Activated CD4-positive, CD25-positive, alpha-beta regulatory T cell (primary cell): ENCODE measurements at places on chromosomes 1 and 21.

- DNase-seq, result no peak
Observed at GRCh38 chr1:241600496-241600901, 39.7 kb downstream of the CHML start.

DNA sequence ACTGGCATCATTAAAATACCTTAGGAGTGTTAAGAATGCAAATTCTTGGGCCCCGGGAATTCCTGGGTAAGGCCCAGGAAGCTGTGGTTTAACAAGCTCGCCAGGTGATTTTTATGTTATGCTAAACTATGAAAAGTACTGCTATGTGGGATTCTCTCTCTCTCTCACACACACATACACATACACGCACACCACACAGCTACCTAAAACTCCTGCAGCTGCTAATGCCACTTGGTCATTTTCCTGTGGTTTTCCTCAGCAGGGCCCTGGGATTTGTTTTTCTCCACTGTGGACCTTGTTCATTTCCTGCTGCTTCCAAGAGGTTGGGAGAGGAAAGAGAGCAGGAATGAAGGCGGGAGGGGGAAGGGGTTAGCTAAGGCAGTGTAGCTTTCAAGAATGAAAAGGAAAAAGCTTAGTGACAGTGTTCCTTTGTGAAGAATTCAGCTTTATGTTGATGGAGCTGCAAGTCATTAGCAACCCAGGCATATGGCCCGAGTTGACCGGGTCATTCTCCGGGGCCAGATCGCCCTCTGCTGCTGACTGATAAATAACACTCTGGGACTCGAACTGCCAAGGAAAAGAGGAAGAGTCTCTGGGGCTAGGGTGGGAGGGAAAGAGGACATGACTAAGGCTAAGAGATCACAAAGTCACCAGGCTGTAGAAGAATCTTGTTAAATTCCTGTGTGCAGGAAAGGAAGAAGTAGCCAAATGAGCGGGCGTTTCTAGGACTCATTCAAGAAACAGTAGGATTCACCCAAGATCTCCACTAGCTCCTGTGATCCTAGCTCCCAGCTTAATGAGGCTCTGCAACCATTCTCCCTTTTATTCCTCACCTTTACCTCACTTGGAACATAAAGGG lies 30.5 kb upstream of the LRIG2 start:
- DNase-seq, result no peak

DNA sequence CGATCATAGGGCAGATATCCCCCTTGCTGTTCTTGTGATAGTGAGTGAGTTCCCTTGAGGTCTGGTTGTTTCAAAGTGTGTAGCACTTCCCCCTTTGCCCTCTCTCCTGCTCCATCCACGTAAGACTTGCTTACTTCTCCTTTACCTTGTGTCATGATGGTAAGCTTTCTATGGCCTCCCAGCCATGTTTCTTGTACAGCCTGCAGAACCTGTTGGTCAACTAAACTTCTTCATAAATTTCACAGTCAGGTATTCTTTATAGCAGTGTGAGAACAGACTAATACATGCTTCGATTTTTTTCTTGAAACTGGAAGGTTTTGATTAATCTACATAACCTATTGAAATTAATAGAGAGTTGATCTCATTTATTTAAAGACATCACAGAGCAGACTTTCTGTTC lies 302.5 kb upstream of the PBX1 start:
- DNase-seq, result no peak

- no peak for DNase-seq
Observed at GRCh38 chr1:150484861-150485260, 2.4 kb upstream of the TARS2 start.

GRCh38 chr1:231357831-231358354 lies 19.8 kb downstream of the SPRTN start:
- no peak for DNase-seq

GRCh38 chr1:21308847-21309652 lies 18.8 kb upstream of the ECE1 start:
- DNase-seq, result no peak

- DNase-seq, result no peak
Observed at GRCh38 chr1:203360547-203361185, 9.7 kb upstream of the FMOD start.

DNA sequence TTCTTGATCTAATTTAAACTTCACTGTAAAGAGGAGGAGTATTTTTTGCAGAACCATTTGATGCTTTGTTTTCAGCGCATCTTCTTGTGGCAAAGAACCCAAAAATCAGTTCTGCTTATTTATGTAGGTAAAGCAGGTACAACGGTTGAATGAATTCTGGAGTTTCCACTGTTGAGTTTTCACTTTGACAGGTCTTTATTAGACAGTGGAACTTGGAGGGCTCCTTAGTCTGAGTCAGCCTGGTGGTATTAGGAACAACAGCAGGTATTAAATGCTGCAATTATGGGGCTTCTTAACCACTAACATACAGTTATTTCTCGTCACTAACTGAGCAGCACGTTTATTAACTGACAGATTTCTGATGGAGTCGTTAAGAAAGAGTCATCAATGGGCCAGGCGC lies 1.2 kb downstream of the LRIG2 start:
- no peak for DNase-seq

DNA sequence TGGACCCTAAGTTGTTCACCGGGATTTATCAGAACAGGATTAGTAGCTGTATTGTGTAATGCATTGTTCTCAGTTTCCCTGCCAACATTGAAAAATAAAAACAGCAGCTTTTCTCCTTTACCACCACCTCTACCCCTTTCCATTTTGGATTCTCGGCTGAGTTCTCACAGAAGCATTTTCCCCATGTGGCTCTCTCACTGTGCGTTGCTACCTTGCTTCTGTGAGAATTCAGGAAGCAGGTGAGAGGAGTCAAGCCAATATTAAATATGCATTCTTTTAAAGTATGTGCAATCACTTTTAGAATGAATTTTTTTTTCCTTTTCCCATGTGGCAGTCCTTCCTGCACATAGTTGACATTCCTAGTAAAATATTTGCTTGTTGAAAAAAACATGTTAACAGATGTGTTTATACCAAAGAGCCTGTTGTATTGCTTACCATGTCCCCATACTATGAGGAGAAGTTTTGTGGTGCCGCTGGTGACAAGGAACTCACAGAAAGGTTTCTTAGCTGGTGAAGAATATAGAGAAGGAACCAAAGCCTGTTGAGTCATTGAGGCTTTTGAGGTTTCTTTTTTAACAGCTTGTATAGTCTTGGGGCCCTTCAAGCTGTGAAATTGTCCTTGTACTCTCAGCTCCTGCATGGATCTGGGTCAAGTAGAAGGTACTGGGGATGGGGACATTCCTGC lies 3.9 kb upstream of the OLFML3 start:
- no peak for DNase-seq

DNA sequence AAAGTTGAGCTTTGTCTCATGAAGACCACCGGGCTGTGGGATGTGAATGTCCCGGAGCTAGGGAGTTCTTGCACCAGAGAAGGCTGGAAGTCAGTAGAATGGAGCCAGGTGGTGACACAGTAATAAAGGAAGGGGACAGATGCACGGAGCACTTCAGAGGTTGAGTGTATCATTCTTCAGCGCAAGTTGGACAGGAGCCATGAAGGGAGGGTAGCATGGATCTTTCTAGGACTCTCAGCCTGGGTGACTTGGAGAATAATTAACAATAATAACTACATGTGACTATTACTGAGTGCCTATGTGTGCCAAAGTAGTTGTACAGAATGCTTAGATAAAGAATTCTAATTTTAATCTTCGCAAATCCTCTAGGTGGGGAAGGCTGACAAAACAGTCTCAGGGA lies 258.7 kb upstream of the AJAP1 start:
- DNase-seq, result no peak

DNA sequence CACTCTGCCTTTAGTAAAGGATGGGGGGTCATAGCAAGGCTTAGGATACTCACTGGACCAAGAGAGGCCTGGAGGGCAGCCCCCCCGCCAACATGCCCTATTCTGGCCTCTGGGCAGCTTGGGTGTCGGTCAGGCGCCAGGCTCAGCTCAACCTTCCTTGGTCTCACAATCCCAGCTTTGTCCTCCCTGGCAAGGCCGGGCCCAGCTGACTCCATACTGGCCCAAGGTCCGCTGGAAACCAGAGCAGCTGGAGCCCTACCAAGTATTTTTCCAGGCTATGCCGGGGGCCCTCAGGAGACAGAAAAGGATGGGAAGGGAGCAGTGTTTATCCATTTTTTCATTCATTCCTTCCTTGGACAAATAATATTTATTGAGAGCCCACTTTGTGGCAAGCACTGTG lies 6.2 kb downstream of the FBXO2 start:
- DNase-seq, result no peak

DNA sequence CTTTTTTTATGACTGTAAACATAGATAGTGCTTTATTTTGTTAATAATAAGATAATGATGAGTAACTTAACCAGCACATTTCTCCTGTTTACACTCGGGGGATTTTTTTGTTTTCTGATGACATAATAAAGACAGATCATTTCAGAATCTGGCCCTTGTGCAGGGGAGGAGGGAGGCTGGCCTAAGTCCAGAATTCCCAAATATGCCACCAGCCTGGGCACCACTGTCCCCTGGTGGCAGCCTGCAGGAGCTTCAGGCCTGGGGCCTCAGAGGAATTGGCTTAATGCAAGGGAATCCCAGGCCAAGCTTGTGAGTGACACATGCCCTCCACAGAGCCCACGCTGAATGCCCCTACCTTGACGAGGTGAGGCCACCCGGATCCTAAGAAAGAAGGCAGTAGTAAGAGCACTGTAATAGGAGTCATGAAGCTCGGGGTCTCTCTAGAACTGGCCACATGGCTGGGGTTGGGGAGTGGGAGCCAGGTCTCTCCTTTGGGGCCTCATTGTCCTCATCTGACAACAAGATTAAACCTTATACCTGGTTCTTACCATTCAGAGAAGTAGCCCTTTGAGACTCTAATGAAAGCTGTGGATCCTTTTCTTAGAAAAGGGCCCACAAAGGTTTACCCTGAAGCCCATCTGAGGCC lies 24.1 kb downstream of the ETNK2 start:
- no peak for DNase-seq

- no peak for DNase-seq
Observed at GRCh38 chr1:116076831-116077230, 34.4 kb upstream of the MAB21L3 start.

DNA sequence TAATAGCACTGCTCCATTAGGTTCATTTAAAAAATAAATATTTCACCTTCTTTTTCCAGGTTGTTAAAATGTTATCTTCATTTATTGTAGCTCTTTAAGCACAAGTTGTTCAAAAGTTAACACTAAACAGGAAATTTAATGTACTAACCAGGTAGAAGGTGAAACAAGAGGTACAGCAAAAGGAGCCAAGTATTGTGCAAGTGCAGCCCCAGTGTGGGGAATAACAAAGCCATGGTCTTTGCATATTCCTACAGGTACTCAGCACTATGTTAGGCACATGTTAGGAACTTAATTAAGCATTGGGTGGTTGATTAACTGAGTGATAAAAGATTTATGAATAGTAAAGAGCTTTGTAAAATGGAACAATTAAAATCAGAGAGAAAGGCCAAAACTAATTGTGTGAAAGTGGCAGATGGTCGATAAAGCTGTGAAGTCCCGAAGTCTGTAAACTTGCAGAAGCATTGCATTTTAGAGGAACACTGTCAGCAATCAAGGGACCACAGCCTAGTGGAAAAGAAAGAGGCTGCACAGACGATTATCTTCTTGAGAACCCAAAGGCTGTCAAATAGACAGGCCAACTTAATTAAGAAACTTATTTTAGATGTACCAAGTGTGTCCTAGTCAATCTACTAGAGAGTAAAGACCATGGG lies 185.8 kb downstream of the SLC44A5 start:
- no peak for DNase-seq

- DNase-seq, result no peak
Observed at GRCh38 chr1:47208374-47208850, 18.6 kb upstream of the PDZK1IP1 start.

GRCh38 chr21:34498623-34499022 lies 13.4 kb downstream of the KCNE1 start:
- no peak for DNase-seq

DNA sequence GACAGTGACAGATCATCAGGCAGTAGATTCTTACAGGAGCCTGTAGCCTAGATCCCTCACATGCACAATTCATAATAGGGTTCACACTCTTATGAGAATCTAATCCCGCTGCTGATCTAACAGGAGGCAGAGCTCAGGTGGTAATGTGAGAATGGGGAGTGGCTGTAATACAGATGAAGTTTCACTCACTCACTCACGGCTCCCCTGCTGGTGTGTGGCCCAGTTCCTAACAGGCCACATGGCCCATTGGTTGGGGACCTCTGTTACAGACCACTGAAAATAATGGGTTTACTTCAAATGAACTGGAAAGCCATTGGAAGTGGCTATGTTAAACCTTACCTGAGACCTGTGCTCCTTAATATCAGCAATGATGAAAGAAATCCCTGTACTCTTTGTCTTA lies 151.0 kb downstream of the GRIK1 start:
- DNase-seq, result no peak

DNA sequence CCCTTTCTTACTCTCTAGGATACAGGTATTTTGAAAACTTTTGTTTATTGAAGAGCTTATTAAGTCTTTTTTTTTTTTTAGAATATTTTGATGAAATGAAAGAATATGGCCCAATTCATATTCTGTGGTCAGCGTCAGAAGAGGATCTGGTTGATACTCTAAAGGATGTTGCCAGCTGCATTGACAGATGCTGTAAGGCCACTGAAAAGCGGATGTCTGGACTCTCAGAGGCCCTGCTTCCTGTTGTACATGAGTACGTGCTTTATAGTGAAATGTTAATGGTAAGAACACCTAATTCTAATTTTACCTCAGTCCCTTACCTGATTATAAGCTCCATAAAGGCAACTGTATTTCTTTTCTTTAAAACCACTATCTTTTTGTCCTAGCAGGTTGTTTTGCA lies 37.1 kb downstream of the SNX7 start:
- DNase-seq, result no peak

DNA sequence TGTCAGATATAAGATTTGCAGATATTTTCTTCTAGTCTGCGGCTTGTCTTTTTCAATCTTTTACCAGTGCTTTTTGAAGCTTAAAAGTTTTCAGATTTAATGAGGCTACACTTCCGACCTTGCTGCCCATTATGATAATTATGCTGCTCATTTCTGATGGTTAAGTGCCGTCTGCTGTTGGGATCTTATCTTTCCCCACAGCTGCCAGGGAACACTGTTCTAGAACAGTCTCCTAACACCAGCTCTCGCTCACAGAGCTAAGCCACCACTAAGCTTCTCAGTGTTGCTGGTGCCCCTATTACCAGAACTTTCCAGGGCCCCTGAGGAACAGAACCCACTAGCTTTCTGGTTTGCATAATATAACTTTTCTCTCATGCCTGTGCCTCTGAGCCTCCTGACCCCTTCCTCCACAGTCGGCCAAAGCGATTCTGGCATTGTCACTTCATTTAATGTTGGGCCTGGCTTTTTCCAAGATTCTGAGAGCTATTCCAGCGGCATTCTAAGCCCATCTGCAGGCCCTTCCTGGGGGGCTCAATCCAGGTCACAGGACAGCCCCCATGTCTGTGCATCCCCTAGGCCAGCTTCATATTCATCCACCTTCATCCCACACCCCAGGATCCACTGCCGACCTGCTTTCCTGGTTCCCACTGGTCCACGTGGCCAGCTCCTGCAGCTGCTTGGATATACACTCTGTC lies 237.0 kb downstream of the PTPRU start:
- no peak for DNase-seq

DNA sequence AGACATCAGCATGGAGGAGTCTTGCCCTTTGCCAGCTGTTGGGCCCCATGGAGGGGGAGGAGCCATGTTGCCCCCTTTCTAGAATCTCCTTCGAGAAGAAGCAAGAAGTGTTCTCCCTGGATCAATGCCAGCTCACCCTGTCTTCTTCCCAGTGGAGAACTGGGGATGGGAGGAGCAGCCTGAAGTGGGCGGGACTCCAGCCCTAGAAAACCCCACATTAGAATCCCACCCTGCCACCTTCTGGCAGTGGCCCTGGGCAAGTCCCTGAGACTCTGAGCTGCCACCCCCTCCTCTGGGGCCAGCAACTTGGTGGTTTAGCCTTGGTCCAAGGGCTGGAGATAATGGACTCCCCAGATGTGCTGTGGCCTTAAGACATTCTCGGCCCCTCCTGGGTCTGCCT lies 51.7 kb downstream of the PAX7 start:
- no peak for DNase-seq
